ENCODE measurements at places on chromosomes 2 and 18.

GRCh38 chr2:11397513-11397912, 53.1 kb upstream of the ROCK2 start:
- no peak for DNase-seq

- no peak for DNase-seq
These were observed 27.9 kb downstream of the MGAT4A start for GRCh38 chr2:98702858-98703620.

DNA sequence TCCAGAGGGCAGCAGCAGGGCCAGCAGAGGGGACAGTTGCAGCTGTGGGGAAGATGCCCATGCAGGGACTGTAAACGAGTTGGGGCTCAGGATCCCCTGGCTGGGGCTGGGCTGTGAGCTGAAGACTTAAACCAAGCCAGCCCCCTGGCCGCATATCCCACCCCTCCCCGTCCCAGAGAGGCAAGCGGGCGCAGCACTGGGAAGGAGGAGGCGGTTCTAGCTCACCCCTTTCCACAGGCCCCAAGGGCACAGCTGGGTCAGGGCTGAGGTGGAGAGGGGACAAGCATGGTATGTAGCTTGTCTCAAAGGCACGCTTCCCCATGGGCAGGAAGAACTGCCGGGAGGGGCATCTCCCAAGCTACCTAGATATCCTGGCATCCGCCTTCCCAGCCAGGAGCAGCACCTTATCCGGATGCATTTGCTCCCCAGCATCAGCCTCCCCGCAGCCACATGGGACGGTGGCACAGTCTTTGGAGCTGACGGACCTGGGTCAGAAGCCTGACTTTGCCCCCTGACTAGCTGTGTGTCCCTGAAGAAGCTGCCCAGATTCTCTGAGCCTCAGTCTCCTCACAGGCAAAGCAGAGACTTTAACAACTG, 75.9 kb downstream of the TFCP2L1 start:
- no peak for DNase-seq

DNA sequence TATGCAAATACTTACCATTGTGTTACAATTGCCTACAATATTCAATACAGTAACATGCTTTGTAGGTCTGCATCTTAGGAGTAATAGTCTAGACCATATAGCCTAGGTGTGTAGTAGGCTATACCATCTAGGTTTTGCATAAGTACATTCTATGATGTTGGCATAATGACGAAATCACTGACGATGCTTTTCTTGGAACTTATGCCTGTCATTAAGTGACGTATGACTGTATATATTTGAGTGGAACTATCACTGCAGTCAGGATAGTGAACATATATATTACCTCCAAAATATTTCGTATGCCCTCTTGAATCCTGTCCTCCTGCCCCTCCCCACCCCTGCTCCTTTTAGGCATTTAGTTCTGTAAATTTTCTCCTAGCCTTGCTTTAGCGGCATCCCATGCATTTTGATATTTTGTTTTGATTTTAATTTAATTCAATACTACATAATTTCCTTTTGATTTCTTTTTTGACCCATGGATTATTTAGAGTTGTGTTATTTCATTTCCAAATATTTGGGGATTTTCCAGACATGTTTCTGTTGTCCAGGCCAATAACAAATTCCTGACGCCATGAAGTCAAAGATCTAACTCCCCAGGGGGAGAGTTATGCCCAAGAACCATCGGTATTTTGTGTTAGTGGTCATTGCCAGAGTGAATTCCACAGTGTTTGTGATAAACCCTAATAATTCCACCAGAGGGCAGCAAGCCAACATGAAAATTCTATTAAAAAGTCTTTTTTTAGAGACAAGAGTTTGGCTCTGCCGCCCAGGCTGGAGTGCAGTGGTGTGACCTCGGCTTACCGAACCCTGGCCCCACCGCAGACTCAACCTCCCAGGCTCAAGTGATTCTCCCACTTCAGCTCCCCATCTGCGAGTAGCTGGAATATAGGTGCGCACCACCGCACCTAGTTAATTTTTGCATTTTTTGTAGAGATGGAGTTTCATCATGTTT, 24.2 kb upstream of the CASP8 start:
- peak; percentile 63 for DNase-seq

- no peak for DNase-seq
These were observed 119.0 kb upstream of the ARHGAP28 start for GRCh38 chr18:6610466-6610865.

DNA sequence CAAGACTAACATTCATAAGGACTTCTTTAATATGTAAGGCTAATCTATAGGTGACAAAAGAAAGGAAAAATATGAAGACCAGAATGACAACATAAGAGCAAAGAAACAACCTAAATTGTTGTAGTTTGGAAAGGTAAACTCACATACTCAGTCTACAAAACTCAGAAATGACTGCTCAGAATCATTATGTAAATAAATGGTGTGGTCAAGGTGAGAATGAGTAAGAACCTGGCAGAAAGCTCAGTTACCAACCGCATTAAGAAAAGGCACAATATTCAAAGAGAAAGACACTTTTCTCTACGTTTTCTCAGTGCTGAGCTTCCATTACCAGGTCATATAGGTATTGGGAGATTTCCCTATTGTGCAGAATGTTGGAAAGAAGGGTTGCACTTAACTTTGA, 15.8 kb downstream of the ATF2 start:
- no peak for DNase-seq

GRCh38 chr2:138494265-138494966, 7.2 kb upstream of the SPOPL start:
- DNase-seq, result no peak

- DNase-seq, result no peak
These were observed 359.3 kb downstream of the KIAA1328 start for GRCh38 chr18:37188016-37188791.

DNA sequence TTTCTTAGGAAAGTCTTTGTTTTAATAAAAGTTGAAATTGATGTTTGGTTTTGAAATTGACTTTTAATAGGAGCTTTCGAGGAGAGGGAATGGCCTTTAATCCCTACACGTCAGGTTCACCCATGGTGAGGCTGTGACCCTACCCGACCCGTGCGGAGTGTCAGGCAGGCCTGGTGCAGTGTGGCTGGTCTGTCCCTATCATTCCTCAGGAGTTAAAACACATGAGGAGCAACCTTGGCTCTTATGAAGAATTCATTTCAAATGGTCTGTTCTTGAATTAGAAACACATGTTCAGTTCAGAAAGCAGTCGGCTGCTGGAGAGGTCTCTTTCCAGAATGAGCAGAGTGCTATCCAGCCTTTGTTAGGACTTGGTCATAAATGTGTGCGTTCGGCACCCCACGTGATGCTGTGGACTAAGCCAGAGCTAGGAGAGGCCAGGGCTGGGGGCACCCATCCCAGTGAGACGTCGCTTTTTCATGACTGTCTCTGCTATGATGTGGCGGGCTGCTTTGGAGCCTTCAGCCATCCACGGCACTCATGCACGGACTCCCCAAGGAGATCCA, 54.7 kb downstream of the EMILIN2 start:
- DNase-seq, result peak; percentile 83

GRCh38 chr2:160294339-160294803, 94.3 kb upstream of the ITGB6 start:
- no peak for DNase-seq

DNA sequence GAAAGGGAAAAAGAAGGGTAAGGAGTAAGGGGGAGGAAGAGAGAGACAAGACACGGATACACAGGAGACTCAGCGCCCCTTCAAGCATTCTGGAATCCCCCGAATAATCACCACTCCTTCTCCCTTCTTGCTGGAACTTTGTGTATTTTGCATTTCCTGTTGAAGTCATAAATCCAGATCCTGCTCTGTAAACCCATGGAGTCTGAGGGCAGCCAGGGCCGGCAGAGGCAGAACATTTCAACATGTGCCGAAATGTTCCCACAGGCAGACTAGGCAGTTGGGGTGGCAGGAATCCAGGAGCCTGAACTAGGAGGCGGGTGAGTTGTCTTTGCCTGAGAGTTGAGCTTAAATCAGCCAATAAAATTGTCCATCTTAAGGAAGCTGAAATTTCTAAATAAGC, 193.1 kb downstream of the SH3RF3 start:
- peak; percentile 78 for DNase-seq

GRCh38 chr2:55604027-55604565, 13.3 kb downstream of the PPP4R3B start:
- no peak for DNase-seq

- DNase-seq, result no peak
These were observed 358 bp downstream of the USP37 start for GRCh38 chr2:218567797-218568189.

- no peak for DNase-seq
These were observed 99.2 kb downstream of the RND3 start for GRCh38 chr2:150388289-150388625.

- no peak for DNase-seq
These were observed 223.8 kb downstream of the TTC32 start for GRCh38 chr2:19677825-19678518.

DNA sequence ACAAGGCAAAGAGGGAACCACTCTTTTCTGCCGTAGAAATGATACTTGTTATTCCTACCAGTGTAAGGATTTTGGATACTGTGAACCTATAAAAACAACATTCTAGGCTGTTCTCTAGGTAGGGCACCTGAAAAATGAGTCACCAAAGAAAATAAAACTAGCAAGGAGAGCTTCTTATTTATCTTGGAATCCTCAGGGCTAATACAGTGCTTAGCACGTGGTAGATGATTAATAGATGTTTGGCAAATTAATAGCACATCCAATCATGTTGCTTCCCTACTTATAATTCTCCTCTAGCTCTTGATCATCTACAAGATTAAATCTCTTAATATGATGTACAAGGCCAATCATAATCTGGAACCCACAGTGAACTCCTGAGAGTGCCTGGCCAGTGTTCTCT, 73.1 kb downstream of the AAK1 start:
- no peak for DNase-seq

DNA sequence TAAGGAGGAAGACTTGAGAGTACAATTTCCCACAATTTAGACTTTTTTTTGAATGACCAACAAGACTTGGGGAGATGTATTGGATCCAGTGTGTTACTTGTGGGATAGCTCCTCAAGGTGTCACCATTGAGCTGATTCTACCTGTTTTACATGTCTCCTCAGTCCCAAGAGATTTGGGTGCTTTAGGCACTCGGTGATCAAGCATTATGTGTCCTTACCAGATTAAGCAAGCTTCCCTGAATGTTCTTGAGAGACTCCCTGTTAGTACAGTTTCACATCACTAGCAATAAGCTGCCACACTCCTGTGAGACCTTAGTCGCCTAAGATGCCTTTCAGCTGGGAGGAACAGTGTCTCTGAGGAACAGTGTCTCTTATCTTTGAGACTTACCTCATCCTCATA, 384.3 kb upstream of the SYT4 start:
- DNase-seq, result no peak

DNA sequence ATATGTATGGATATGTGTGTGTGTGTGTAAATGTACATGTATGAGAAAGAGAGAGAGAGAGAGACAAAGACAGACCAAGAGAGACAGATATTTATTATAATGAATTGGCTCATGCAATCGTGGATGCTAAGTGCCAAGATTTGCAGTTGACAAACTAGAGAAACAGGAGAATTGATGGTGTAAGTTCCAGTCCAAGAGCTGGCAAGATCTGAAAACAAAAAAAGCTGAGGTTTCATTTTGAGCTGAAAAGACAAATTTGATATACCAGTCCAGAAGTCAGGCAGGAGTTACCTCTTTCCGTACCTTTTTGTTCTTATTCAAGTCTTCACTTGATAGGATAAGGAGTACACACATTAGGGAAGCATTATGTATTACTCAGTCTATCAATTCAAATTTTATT, 157.8 kb downstream of the COPS8 start:
- DNase-seq, result no peak

- no peak for DNase-seq
These were observed 60.9 kb upstream of the RTN4 start for GRCh38 chr2:55111230-55111569.

GRCh38 chr2:101550555-101550954, 75.6 kb upstream of the RFX8 start:
- no peak for DNase-seq

DNA sequence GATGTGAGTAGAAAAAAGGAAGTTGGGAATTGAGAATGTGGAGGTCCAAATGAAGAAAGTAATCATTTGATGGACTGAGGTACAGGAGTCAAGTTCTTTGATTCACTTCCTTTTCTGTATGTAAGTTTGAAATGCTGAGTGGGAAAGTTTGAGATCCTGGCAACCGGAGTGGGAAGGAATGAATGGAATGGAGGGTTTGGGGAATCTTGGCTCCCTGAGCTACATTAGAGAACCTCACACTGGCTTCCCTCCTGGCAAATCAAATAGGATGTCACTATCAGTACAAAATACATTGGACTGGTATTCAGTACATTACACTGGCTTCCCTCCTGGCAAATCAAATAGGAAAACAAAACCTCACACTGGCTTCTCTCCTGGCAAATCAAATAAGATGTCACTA, 9.8 kb upstream of the RNF138 start:
- no peak for DNase-seq

DNA sequence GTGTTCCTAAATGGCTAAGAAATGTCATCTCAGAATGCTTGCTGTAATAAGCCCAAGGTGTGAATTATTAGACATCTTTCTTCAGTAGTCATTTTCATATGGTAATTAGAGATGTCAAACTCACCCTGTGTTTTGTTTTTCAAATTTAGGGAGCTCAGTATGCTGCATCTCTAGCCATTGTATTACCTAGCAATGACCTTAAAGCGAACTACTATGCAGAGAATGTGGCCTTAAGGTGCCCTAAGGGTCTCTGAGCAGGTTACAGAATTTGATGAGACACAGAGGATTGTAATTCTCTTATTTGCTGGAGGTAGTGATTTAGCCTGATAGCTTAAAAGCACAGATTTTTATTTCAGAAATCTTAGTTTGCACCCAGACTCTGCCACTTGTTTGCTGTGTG, 1052.6 kb upstream of the DDX18 start:
- DNase-seq, result no peak

DNA sequence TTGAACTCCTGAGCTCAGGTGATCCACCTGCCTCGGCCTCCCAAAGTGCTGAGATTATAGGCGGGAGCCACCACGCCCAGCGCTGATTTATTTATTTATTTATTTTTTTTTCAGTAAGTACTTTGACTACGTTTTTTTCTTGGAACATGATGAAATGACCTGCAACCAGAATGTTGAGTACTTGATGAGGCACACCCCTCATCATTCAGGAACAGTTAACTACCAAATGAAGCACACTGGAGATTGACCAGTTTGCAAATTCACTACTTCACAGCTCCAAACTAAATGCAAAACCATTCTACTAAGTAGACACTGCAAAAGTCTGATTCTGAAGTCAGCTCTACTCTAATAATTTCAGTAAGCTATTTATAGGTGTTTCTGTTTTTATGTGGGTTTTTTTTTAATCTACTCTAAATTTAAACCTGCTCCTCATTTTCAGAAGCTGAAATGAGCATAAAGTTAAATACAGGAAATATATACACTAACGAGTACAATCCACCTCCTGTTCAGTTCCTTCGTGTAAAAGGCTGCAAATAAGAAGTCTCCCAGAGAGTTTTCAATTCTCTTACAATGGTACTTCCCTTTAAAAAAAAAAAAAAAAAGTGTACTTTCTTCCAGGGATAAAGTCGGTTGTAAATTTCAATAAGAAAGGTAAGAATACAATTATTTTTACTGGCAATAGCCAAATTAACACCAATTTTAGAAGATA, 1.4 kb downstream of the GFPT1 start:
- no peak for DNase-seq
